ENCODE measurements at places on chromosomes 5 and 9. TPM values are rescaled to one million over a fixed set of nuclear protein-coding genes. Genes with fewer than 3 reads are reported as not detected.
A peak's percentile ranks its signal among the peaks of the same experiment; 100 is the strongest.

DNA sequence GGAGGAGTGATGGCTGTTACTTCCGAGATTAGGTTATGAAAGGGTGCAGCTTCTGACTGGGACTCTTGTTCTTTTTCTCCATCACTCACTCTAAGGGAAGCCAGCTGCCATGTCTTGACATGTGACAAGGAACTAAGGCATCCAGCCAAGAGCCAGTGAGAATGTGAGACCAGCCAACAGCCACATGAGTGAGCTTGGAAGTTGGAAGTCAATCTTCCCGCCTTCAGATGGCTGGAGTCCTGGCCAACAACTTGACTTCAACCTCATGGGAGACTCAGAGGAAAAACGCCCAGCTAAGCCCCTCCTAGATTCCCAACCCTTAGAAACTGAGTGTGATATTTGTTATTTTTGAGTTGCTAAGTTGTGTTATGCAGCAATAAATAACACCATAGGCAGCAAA lies 201.1 kb downstream of the SNX18 start:
- H3K4me1 ChIP-seq: peaks cover 22% of the 10 kb centered on the region
- H3K4me3 ChIP-seq: no peak overlapping the region
- H3K27me3 ChIP-seq: no peaks in the 10 kb centered on the region
- peak overlapping the region; percentile 72 for H3K27ac ChIP-seq
- DNase-seq: peak; percentile 96

Gene SCGB3A2
- total RNA-seq: not detected

Gene CEP120
- 14.1 TPM for total RNA-seq

DNA sequence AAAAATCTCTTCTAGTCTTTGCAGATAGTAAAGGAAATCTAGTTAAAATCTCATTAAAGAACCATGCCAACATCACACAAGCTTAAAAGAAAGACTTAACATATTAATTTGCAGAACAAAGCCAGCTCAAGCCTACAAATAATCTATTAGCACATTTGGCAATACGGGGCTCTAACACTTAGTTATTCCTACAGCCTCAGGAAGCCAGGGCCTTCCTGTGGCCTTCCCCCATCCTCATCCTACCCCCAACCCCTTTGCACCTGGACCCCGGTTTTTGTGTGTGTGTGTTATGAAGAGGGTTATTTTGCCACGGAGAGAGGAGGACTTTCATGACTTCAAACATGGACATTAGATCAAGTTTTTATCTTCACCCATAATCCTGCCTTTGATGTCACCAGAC lies 64.6 kb downstream of the FOXB2 start:
- H3K4me3 ChIP-seq: no peak overlapping the region
- no peaks in the 10 kb centered on the region for H3K4me1 ChIP-seq
- H3K27me3 ChIP-seq: peaks cover 3% of the 10 kb centered on the region
- no peak overlapping the region for H3K27ac ChIP-seq

- H3K4me3 ChIP-seq: no peak overlapping the region
- peaks cover 8% of the 10 kb centered on the region for H3K36me3 ChIP-seq
- DNase-seq: peak; percentile 82
- peaks cover 30% of the 10 kb centered on the region for H3K4me1 ChIP-seq
These were observed 37.5 kb downstream of the ZNF618 start for GRCh38 chr9:113913426-113914195.
